ENCODE measurements at places on chromosomes 6 and 20.

- no peak for DNase-seq
Observed at GRCh38 chr6:53706525-53706924, 41.0 kb upstream of the KLHL31 start.

- DNase-seq, result no peak
Observed at GRCh38 chr6:21325201-21325856, 268.2 kb upstream of the SOX4 start.

- DNase-seq, result no peak
Observed at GRCh38 chr6:56802584-56802983, 152.3 kb upstream of the BEND6 start.

DNA sequence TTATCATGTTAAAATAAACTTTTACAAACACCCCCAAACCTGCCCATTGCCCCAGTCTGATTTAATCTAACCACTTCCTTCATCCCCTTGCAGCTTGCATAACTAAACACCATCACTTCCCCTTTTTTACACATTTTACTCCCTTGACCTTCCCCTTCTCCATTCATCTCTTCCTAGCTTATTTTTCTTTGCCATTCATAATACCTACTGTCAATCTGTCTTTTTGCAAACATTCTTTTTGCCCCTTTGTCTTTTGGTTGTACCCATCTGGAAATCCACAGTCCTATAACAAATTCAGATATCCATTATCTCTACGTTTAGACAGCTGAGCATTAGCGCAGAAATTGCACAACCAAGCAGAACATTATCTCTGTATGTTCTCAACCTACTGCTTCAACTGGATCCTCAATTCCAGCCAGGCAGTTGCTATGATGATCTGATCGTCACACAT, 51.2 kb downstream of the C6orf52 start:
- DNase-seq, result no peak

- DNase-seq, result no peak
Observed at GRCh38 chr6:110322151-110322873, 35.8 kb downstream of the METTL24 start.

- DNase-seq, result no peak
Observed at GRCh38 chr6:20309186-20309585, 92.5 kb upstream of the E2F3 start.

DNA sequence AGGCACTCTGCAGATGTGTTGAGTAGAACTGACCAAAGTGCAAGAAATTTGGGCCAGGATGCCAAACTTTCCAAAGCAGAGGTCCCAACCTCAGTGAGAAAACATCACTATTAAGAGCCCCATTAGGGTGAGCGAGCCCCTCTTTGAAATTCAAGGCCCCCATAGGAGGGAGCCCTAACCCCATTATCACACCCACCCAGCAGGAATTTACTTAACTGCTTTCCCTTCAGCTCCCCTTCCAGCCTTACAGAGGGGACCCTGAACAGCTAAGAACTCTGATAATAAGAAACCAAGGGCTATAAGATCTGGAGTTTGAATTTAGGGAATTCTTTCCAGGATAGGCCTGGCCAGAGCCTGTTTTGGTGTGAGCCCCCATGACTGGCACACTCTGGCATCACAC, 130.6 kb downstream of the NFATC2 start:
- DNase-seq, result no peak

DNA sequence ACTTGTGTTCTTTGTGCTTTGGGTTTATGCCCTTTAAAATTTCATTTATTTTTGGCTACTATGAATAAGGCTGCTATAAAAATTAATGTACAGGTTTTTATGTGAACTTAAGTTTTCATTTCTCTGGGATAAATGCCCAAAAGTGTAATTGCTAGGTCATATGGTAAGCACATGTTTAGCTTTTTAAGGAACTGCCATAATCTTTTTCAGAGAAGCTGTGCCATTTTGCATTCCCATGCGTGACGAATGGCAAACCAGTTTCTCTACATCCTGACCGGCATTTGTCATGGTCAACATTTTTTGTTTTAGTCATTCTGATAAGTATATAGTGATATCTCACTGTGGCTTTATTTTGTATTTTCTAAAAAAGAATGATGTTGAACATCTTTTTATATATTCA, 236.0 kb upstream of the SGK1 start:
- no peak for DNase-seq

DNA sequence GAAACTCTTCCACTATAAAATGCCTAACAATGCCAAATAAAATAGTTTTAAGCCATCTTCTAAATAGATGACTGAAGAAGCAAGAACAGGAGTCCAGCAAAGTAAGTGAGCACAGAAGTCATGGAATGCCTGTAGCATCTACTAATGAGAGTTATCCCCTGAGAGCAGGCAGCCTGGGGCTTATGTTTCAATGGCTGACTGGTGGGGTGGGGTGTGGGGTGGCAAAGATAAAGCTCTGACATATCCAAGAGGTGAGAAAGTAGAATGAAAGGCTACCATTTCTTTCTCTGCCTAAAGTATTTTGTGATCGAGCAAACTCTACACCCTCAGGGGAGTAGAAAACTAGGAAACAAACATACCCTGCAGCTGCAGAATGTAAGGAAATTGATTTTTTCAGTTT, 348.8 kb downstream of the TFAP2B start:
- DNase-seq, result no peak

DNA sequence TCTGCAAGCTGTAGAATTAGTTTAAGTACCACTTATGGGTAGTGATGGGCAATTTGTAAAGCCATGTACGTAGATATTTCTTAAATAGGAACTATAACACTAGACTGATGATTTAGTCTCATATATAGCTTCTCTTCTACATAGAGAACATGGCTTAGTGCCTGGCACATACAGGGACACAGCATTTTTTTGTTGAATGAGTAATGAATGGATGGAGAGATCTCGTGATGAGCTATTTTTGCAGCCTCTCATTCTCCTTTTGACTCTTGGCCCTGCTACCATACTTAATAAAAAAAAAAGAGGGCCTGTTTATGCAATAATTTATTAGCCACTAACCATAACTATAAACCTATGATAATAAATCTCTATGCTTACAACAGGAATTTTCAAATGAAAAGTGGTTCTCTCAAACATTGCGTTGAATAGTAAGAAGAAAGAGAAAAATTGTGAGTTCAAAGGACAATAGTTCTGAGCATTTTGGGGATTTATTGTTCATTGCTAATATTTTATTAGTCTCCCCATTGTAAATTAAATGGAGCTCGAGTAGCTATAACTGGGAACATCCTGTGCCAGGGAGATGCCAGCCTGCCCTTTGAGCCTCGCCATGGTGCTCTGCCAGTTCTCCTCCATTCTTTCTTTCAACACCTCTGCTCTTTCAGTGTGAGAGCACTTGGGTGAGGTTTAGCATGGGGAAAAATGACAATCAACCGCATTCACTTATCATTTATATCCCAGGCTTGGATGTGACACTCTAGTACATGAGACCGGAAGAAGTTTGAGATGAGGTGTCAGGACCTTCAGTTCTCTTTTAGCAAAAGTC, 14.7 kb upstream of the RCAN2 start:
- no peak for DNase-seq

DNA sequence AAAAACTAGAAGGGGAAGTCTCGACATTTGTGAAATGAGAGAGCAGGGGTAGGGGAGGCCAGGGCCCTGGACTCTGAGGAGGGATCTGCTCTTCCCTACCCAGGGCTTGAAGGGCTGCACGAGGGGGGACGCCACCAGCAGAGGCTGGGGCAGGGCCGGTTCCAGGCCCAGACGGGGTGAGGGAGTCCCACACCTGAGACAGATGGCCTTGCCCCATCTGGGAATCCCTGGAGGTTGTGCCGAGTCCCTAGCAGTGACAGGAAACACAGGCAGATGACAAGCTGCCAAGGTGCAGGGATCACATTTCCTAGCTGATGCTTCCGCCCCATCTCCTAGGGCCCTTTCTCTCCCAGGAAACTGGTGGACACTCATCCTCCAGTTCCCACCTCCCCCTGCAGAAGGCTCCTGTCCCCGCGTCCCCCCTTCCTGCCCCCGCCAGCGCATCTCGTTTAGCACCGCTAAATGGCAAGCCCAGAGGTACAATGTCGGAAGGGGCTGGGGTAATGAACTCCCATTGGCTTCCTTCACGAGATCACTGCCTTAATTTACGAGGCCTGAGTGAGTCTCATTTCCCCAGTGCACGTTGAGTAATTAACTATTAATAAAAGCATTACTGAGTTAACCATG, 35.2 kb upstream of the CDH22 start:
- no peak for DNase-seq

GRCh38 chr6:20370393-20370792, 31.3 kb upstream of the E2F3 start:
- no peak for DNase-seq

GRCh38 chr20:2626853-2627541, 25.4 kb upstream of the NOP56 start:
- DNase-seq, result no peak

- no peak for DNase-seq
Observed at GRCh38 chr6:161568885-161569456, 295.1 kb upstream of the AGPAT4 start.

- DNase-seq, result no peak
Observed at GRCh38 chr6:135955099-135955498, 103.6 kb downstream of the PDE7B start.

- DNase-seq, result no peak
Observed at GRCh38 chr20:38523697-38524096, 51.1 kb downstream of the RALGAPB start.

GRCh38 chr6:74568861-74569260, 637.0 kb downstream of the COL12A1 start:
- no peak for DNase-seq

GRCh38 chr6:142867355-142867801, 77.6 kb downstream of the HIVEP2 start:
- no peak for DNase-seq

DNA sequence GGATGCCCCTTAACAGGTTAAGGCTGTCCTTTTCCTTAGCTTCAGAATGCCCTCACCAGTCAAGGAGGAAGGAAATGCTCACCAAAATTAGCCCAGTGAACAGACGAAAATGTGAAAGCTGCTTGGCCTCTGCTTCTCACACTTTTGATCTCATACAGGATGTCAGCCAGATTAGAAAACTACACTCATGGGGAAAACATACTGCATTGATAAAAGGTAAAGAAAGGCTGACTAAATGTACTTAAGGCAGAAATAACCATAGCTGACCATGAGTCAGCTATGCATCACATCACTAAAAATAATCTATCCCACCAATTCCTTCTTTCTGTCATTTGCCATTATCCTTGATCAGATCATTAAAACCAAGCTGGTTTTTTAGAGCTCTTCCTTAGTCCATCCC, 198.4 kb upstream of the TENT5A start:
- no peak for DNase-seq

GRCh38 chr20:50559149-50559548, 49.0 kb downstream of the PTPN1 start:
- DNase-seq, result no peak

GRCh38 chr20:36482044-36482473, 59.3 kb upstream of the MYL9 start:
- DNase-seq, result no peak

DNA sequence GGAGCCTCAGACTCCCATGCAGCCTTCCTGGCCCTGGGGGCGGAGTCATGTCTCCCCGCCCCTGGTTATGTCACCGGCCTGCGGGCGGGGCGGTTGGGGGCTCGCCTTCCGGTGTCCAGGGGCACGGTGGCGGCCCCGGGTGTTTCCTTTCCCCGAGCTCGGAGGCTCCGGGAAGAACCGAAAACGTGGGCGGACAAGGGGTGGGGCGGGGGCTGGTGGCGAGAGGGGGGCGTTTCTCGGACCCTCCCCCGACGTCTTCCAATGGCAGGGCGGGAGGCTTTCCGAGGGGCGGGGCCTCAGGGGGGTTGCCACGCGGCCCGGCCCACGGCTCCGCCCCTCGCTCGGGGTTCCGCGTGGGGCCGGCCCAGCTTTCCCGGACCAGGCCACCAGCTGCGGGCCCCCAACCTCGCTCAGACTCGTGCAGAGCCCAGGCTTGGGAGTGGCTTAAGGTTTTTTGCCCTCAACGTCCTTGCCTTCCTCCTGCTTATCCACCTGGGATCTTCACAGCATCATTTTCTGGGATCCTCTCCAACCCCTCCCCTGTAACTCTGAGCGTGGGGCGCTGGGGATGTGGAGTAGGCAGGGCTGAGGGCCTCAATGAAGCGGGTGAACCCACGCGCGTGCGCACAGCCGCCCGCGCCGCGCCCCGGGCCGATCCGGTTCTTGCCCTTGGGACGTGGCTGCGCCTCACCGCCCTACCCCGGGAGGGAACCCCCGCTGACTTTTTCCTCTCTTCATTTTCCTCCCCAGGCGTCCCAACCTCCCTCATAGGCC, 2.1 kb upstream of the NRN1 start:
- DNase-seq, result peak; percentile 79

- no peak for DNase-seq
Observed at GRCh38 chr6:110822249-110822648, 7.0 kb upstream of the CDK19 start.

DNA sequence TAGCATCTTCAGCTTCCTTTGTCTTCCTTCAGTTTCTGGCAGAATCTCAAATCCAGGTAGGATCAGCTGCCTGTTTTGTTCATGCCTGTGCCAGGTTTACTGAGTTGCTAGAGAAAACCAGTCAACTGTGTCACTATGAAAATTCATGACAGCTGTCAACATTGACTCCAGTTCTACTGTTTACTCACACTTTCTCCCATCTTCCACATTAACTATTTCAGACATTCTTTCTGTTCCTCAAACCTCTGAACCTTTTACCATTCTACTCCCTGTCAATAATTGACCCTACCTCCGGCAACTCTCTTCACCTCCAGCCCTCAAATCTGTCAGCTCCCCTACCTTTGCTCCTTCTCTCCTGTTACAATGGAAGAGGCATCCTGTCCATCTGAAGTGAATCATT, 8.5 kb downstream of the ENPP4 start:
- DNase-seq, result no peak

DNA sequence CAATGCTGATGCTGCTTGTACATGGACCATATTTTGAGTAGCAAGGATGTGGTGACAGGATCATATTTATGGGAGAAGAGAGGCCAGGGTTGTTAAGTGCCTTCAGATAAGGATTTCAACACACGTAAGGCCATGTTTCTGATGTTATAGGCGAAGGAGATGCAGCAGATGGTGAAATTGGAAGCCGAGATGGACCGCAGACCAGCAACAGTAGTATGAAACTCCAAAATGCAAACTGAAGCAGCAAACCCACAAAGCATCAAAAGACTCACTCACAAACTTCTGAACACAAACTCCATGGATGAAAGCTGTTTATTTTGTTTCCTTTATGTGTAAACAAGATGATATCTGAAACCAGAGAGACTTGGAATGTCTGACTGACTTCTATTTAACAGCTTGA, 35.6 kb upstream of the LAMP5 start:
- no peak for DNase-seq

GRCh38 chr6:134211297-134211696, 106.6 kb downstream of the SGK1 start:
- no peak for DNase-seq

Data from activated T-cell treated with anti-CD3 and anti-CD28 coated beads, Interleukin-2, amount 50 U/mL, for 48 hours (primary cell).